Stimulated activated CD4-positive, alpha-beta T cell treated with anti-CD3 and anti-CD28 coated beads, Interleukin-12 subunit alpha, Interleukin-12 subunit beta, amount 100 ng/mL, for 24 hours (primary cell): ENCODE measurements at places on chromosomes 3 and 15.

- DNase-seq: no peak
Measured at GRCh38 chr15:66298803-66299251, 5.5 kb downstream of the DIS3L start.

- DNase-seq: no peak
Measured at GRCh38 chr3:65110661-65111060, 422.9 kb upstream of the ADAMTS9 start.

- no peak for DNase-seq
Measured at GRCh38 chr3:9803494-9803893, 6.6 kb upstream of the TTLL3 start.

DNA sequence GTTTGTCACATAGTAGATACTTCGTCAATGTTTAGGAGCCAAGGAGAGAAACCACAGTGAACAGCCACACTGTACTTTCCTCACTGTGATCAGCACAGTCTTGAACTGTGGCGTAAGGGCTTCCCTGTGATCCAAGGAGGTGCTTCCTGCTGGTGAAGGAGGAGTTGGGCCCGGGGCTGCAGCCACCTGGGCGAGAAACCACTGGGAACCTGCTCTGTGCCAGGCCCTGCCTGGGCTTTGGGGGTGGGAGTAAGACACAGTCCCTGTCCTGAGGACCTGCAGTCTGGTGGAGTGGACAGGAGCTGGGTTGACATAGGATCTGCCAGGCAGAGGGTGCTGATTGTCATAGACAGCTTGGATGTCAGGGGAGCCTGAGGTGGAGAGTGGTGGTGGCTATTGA is 60.5 kb upstream of the MRPS22 start:
- DNase-seq: no peak

DNA sequence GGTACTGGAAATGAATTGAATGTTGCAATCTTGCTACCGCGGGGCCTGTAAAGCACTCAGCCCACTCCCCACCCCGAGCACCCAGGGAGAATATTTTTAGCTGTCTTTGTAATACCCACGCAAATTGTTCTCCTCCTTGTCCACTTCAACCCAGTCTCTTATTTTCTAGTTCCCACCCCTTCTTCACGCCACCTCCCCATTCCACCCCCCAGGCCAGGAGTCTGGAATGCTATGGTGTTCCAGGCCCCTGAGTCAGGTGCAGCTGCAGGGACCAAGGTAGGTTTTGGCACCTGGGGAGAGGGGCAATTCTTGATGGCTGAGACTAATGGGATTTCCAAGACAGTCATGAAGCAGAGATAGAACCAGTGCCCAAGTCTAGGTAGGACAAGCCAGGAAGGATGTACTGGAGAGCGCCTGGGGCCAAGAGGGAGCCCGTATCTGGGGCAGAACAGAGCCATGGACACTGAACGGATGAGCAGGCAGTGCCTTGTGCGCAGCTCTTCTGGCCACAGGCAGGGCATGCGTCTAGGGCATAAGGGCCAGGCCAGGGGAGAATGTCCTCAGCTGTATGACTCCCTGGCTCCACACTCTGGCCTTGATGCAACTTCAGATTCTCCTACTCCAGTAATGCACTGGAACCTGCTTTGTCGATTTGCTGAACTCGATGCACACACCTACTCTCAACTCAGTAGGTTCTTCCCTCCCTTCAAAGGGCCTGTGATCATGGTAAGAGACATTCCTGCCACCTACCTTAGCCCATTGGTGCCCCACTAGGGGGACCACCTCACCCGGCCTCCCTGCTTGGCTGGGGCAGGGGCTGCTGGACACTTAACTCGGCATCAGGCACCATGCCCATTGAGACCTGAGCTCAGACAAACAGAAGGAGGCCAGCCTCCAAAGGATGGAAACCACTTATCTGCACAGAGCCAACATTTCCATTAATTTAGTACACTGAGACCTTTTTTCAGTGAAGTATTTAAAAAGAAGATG is 34.6 kb upstream of the MAGEF1 start:
- no peak for DNase-seq

DNA sequence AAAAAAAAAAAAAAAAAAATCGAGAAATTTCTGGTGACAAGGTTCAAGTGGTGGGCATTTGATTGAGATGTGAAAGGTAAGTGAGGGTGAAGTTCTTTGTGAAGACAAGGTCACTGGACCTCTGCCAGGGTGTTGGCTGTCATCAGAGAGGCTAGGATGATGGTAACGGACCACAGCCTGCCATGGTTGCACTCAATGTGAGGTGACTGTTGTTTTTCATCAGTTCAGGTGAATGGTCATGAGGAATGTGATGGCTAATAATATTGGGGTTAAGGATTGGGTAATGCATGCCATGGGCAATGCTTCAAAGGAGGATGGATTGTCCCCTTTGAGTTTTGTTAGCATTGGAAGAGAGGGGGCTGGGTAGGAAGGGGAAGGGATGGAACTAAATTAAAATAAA is 4.3 kb upstream of the ALPK3 start:
- no peak for DNase-seq

DNA sequence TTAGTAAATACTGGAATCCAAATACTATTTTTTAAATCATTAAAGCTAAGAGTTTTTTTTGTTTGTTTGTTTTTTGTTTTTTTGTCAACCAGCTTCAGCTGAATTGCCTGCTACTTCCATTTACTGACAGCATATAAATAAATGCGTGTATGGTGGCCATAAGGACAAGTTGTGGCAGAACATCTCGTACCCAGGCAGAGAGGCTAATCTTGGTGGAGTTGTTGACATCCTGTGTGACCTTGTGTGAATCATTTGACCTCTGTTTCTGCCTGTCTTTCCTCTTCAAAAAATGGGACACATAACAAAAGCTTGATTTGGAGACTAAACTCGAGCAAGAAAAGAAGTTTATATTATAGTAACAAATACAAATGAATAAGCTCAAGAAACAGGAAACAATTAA is 734.2 kb downstream of the MCTP2 start:
- DNase-seq: no peak

DNA sequence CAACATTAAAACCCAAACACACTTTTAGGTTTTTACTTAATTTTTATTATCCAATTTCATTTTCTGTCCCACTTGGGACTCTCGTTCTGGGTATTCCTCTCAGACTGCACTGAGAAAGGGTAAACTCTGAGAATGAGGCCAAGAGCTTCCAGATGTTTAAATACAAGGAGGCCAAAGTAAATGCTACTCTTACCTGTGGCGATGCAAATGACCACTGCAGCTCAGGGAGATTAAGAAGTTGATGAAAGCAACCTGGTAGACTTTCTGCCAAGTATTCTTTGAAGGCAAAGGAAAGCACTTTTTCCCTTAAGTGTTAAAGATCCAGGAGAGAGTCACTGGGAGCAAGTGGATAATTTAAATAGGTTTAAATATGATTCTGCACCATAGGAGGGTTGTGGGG is 39.1 kb downstream of the NPTN start:
- no peak for DNase-seq
